Stimulated activated CD4-positive, alpha-beta T cell treated with anti-CD3 and anti-CD28 coated beads, Interleukin-12 subunit alpha, Interleukin-12 subunit beta, amount 100 ng/mL, for 48 hours (primary cell): ENCODE measurements at places on chromosomes 5 and 9.

DNA sequence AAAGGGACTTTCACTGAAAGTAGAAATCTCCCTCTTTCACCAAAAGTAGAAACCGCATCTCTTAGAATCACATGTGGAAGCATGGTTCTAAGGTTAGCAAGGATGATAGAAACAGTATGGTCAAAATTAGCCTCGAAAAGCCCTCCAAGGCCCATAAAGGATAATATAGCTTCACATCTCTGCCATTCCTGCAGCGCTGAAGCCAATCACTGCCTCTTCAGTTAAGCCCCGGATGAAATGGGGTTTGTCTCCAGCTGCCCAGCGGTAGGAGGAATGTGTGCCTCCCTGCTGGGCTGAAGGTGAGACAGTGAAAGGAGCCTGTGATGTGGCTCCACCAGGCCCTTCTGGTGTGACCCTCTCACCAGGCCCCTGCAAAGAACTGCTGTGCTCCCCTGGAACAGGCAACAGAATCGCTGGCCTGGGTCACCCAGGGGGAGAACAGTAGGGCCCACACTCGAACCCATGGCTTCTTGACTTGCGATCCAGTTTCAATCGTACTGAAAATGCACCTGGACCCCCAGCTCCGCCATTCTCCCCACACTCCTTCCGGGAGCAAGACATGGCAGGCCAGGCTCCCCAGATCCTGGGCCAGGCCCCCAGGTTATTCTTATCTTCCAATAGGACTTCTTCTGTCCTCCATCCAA lies 47.2 kb downstream of the CAMK2A start:
- no peak for DNase-seq

GRCh38 chr5:133885566-133885965 lies 82.9 kb downstream of the C5orf15 start:
- DNase-seq, result no peak

DNA sequence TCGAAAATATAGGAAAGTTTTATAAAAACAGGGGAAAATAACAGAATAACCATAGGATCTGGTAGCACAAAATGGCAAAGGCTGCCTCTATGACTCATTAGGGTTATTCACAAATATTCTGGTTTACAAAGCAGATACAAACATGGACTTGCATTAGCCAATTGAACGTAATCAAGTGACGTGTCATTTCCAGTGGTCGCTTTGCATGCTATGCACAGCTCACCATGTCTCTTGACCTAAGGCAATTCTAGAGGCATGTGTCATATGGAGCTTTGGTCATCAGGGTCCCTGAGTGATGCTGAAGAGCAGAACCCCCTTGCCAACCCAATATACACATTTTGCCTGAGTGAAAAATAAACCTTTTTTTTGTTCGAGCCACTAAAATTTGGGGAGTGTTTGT lies 158.8 kb downstream of the TMEM161B start:
- no peak for DNase-seq

DNA sequence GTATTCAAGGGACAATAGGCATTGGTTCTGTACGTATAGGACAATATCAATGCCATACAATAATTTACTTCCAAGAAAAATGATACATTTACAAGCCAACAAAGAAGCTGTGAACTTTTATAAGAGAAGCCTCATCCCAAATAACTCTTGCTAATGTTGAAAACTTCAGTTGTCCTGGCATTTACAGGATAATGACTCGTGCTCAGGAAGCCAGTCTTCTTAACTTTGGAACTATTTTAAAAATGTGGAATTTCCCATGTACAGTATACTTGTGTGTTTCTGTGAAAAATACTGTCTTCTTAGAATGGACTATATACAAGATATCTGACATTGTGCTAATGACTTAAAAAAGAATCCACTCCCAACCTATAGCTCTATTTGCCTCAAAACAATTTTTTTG lies 1479.3 kb upstream of the CDH9 start:
- DNase-seq, result no peak

GRCh38 chr5:153504726-153505125 lies 14.3 kb downstream of the GRIA1 start:
- DNase-seq, result no peak

DNA sequence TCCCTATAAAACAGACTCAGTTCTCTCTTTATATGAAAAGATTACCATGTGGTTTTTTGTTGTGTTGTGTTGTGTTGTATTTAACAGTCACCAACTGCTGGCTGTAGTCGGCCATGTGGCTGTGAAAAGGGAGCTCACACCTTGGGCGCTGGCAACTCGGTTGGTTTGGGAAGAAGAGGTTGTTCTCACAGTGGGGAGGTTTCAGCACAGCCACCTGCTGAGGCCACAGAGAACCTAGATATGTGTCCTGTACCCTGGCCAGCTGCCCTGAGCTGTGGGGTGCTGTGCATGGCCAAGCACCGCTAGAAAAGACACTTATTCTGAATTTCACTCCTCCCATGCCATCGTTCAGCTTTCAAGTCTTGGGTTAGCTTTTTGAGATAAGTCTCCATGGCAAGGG lies 58.8 kb downstream of the SYK start:
- no peak for DNase-seq

GRCh38 chr5:163533223-163533622 lies 27.8 kb downstream of the MAT2B start:
- DNase-seq, result no peak

GRCh38 chr5:149500922-149501582 lies 50.2 kb downstream of the CSNK1A1 start:
- DNase-seq, result no peak

DNA sequence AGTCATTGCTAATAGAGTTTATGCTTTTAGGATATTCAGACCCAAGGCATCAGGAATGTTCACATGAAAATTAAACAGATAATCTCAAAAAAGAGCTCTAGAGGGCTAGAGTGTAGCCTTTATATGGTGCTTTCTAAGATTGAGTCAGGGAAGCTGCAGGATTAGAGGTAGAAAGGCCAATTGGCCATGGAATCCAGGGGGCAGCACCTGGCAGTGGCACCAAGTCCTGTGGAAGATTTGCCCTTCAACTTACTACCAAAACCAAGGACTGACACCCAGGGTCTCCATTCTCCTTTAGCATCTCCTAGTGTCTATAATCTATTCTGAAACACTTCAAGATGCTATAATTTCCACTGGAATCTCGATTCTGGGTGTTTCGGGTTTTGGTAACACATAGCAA lies 112.4 kb downstream of the ACER2 start:
- no peak for DNase-seq

DNA sequence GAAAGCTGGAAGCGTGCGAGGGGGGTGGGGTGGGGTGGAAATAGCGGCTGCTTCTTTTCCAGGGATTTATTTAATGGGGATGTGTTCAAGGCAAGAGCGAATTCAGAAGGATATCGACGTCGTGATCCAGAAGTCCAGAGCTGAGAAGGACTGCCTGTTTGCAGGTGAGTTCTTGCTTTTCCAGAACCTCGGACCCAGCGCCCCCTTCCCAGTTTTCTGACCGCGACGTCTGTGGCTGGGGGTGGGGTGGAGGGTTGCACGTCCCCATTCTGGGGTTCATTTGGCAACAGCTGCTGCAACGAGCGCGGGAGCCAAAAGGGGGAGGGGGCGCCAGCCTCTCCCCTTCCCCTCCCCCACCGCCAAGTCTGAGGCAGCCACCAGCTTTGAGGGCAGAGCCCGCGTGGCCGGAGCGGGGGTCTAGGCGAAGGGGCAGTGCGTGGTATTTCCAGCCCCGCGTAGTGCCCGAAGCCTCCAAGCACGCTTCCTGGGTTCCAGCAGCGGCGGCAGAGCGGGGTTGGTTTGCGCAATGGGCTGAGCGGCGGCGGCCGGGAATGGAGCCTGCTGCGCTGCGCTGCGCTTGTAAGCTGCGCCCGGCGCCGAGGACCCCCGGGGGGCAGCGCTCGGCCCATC lies 701 bp downstream of the PARP8 start:
- DNase-seq, result no peak
